ENCODE measurements at places on chromosomes 1 and 21.

GRCh38 chr1:22855668-22856606 lies 116.7 kb downstream of the LACTBL1 start:
- DNase-seq: no peak

DNA sequence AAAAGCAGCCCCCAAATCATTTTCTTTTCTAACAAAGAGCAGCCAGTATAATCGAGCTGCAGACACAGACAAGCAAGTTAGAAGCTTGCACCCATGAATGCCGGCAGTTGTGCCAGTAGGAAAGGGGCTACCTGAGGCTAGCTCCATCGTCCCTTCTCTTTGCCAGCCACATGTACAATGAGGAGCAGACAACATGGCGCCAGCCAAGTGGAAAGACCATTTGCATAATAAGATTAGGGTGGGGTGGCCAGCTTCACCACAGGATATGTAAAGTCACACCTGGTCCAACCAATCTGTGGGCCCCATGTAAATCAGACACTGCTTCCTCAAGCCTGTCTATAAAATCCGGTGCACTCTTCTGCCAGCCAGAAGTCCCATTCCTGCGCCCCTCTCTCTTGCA lies 103.7 kb downstream of the CCDC185 start:
- DNase-seq: peak; percentile 16

GRCh38 chr1:6391951-6392808 lies 1.4 kb downstream of the ACOT7 start:
- DNase-seq: no peak

- no peak for DNase-seq
These were observed 79.3 kb upstream of the C1orf87 start for GRCh38 chr1:60152891-60153290.

Data from SJCRH30 (cell line).